Caudate nucleus (tissue), 63 donors: ENCODE measurements at places on chromosomes 5 and 9.

DNA sequence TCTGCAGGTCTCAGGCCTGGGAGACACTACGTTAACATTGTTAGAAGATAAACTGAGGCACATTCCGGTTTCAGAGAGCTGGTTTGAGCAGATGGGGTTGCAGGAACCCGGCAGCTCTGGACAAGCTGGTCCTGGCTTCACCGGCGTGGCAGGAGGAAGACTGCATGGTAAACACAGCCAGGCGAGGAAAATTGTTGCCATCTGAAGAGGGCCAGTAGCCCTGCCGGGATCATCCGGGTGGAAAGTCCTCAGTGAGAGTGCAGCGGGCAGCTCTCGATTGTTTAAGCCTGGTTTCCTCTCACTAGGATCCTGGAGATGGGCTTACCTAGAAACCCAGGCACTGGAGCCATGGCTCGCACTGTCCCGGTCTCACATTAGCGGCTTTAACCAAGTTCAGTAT lies 226.9 kb downstream of the IRX2 start:
- no peak for DNase-seq

DNA sequence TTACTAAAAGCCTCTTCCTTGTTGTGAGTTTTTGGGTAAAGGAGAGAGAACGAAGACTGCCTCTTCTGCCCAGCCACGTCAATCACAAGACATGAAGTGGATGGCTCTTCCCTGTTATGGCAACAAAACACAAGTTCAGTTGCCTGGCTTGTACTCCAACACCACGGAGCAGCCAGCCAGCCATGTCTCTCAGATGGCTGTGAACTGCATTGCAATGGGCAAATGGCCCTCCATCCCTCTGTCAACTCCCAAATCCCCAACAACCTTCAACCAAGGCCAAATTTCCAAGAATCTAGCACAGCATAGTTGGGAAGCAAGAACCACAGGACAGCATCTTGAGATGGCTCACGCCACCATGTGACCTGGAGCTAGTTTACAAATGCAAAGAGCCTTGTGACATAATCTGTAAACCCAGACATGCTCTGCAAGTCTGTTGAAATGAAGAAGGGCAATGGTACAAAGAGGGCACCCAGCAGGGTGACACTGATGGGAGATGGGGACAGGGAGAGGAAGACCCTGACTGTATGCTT lies 53.9 kb downstream of the ZNF366 start:
- no peak for DNase-seq

- DNase-seq = no peak
These were observed 45.9 kb upstream of the SHB start for GRCh38 chr9:38114905-38115304.

DNA sequence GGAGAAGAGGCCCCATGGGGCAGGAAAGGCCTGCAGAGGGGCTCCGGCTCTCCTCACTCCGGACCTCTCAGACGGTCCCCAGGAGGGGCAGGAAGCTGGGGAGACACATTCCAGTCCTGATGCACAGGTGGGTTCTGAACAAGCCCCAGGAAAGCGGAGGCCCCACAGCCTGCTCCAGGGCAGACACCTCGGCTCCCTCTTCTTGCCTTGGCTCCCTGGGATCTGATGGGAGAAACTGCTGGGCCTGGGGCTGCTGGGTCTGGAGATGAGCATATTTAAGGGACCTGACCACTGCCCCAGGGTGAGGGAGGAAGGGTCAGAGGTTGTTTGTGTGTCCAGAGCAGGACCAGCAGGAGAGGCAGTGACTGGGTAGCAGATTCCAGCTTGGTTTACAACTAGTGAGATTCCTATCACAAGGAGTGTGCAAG lies 1.2 kb downstream of the CORO2A start:
- no peak for DNase-seq

DNA sequence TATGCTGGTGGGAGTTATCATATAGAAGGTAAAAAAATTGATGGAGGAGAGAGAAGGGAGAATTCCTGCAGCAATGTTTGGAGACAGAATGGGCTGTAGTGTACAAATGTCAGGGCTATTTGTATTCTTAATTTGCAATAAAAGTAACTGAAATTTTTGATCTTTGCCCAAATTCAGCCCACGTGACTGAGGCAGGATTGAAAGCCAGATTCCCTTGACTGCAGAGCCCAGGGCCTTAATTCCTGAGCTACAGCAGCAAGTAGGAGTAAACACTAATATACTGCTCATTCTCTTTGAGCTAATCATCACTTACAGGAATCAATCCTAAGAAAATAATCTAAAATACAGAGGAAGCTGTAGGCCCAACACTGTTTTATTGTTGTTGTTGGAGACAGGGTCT lies 5.2 kb upstream of the ANXA6 start:
- DNase-seq = no peak

DNA sequence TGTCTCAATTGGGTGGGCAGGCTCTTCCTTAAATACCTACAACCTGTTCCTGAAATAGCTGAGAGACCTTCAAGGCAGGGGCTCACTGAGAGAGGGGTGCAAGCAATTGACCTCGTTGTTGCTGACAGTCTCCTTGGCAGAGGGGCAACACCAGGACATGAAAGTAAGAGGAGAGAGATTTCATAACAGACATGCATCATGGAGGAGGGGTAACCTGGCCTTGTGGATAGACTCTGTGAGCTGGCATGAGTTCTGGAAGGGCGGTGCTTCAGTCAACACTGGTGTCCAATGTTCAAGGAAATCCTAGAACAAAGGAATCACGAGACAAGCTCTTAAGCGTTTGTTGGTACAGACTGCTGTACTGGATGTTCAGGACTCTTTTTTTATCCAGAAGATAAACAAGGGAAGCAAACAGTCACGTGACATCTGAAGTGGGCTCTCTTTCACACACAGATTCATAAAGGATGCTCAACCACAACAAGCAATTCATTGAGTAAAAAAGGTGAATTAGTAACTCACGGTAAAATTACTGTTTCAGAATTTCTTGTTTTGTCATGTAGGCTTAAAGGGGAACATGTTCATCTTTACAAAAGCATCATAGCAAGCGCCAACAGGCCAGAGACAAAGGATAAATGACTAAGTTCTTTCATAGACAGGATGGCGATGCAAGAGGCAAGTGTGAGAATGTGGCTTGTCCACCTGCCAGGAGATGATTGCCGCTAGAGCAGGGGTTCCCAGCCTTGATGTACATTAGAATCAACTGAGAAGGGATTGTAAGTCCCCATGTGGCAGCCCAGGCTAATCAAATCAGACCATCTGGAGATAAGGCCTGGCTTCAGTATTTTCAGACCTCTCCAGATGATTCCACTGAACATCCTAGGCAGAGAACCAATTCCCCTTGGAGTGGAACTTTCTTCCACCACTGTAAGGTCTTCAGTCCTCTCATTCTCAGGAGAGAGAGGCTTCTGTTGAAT lies 20.7 kb downstream of the ANKRA2 start:
- DNase-seq = no peak

GRCh38 chr5:8508231-8508630 lies 639.3 kb downstream of the MTRR start:
- DNase-seq = no peak
